Epithelial cell of prostate (primary cell): ENCODE measurements at places on chromosomes 7 and 10.

DNA sequence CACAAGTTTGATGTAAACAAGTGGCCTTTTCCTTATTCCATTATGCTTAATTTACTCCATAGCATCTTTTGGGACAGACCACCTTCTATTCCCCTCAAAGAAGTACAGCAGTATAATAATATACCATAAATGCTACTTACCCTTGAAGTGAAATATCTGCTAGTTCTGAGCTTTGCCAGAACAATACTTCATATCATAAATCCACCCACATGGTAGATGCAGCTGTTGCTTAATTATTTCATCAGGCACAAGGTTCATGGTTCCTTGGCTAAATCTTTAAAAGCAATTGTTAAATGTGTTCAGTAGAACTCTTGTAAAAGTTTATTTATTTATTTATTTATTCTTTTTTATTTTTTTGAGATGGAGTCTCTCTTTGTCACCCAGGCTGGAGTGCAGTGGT lies 32.9 kb downstream of the CSTF2T start:
- no peak for DNase-seq

GRCh38 chr7:106220307-106220706 lies 64.5 kb downstream of the NAMPT start:
- no peak for DNase-seq

DNA sequence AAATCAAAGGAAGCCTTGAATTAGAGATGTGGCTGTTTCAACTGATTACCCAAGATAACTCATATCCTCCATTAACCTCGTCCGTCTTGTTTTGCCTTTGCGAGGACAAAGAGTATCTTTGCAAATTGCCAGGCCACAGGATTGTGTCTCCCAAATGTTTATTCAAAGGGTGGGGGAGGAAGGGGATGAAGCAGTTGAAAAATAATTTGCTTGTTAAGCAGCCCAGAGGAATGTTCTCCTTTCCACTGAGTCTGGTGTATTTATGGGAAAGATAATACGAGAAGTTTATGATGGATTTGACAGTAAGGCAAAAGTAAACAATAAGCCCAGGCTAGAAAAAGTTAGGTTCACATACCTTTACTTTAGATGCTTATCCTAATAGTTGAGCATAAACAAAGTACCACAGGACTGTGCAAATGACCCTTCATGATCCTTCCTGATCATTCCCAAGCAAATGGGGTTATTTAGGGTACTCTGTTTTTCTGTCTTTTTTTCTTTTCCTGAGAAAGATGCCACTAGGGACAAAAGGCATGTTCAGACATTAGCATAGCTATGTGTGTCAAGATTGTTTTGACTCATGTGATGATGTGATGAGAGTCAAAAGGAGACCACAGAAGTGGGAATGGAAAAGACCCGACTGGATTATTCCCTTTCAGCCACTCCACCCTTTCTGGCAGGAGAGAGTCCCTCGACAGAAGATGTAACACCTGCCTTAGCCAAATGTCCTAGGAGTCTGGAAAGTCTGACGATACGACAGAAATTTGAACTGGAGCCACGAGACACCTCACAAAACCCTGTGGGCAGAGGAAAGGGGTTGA lies 243.0 kb upstream of the GLI3 start:
- peak; percentile 34 for DNase-seq

- no peak for DNase-seq
Measured at GRCh38 chr7:18475488-18475887, 20.1 kb upstream of the HDAC9 start.

- no peak for DNase-seq
Measured at GRCh38 chr10:61897671-61898434, 3.6 kb upstream of the ARID5B start.

GRCh38 chr7:1618475-1618874 lies 48.6 kb upstream of the PSMG3 start:
- no peak for DNase-seq

GRCh38 chr7:65269150-65269856 lies 104.4 kb upstream of the ZNF92 start:
- DNase-seq = no peak

- no peak for DNase-seq
Measured at GRCh38 chr7:50665403-50666123, 100.4 kb upstream of the DDC start.

DNA sequence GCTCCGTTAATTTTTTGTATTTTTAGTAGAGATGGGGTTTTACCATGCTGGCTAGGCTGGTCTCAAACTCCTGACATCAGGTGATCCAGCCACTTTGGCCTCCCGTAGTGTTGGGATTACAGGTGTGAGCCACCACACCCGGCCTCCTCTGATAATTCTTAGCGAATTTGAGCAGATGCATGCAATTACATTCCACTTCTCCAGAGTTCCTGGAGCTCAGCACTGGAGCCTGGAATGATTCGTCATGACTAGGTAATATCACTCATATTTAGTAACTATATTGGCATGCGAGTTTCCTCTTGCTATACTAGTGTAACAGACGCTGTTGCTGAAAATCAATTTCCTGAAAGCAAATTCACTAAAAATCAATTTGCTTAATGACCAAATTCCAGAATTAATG lies 86.8 kb downstream of the MKX start:
- DNase-seq = peak; percentile 5

DNA sequence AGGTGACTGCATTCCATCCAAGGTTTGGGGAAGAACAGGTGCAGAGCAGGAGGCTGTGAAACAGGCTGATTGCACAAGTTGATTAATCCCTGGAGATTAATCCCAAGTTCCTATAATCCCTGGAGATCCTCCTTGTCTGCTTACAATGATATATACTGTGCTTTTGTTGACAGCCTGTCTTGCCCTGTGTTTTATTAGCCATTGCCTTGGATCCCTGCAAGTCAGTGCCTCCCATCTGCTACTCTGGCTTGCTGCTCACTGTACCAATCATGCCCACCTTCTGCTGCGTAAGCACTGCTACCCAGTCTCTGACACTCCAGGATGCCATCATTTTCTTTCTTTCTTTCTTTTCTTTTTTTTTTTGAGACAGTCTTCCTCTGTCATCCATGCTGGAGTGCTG lies 65.4 kb downstream of the ANKRD61 start:
- DNase-seq = no peak

- peak; percentile 46 for DNase-seq
Measured at GRCh38 chr7:93889261-93889660, 1.3 kb downstream of the TFPI2 start.

DNA sequence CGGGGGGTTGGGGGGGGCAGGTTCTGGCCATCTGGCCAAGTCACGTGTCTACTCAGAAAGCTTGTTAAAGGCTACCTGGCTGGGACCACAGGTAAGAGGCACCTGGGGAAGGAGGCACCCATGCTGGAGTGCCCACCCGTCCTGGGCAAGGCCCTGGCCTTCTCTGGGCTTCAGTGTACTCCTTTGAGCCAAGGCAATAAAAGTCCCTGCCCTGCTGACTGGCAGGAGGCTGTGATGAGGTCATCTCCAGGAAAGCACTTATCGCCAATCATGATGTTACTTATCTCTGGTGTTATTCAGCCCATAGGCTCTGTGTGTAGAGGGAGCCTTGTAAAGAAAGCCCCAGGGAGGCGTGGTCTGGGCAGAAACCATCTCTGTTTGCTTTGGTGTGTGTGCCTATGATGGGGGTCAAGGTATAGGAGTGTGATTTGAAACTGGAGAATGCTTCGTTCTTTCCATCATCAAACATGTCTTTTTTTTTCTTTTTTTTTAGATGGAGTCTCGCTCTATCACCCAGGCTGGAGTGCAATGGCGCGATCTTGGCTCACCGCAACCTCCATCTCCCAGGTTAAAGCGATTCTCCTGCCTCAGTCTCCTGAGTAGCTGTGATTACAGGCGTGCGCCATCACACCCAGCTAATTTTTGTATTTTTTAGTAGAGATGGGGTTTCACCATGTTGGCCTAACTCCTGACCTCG lies 2.5 kb upstream of the CLDN4 start:
- peak; percentile 83 for DNase-seq

- peak; percentile 14 for DNase-seq
Measured at GRCh38 chr10:99234041-99234790, 1.4 kb downstream of the HPSE2 start.

- DNase-seq = peak; percentile 68
Measured at GRCh38 chr7:92076509-92076908, 57.8 kb downstream of the CYP51A1 start.

DNA sequence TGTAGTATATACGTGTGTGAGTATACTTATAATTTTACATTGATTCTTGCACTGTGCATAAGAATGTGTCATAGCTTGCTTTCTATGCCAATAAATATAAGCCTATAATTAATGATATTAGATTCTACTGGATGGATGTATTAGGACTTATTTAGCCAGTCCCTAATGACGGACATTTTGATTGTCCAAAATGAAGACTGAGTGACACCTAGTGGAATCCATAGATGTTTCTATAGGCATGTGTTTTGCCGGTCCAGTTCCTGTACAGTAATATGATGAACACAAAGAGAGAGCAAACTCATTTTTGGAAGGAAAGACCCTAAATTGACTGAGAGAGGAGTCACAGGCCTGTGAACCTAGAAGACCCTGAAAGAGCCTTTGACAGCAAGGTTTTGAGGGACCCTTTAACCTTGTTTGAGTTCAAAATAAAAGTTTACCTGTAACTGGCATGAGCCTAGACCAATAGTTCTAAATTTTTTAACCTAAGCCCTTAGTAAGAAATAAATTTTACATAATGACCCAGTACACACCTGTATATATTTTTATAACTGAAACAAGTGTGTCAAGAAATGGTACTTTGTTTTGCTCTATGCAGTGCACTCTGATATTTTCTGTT lies 42.4 kb upstream of the AGBL3 start:
- DNase-seq = no peak

DNA sequence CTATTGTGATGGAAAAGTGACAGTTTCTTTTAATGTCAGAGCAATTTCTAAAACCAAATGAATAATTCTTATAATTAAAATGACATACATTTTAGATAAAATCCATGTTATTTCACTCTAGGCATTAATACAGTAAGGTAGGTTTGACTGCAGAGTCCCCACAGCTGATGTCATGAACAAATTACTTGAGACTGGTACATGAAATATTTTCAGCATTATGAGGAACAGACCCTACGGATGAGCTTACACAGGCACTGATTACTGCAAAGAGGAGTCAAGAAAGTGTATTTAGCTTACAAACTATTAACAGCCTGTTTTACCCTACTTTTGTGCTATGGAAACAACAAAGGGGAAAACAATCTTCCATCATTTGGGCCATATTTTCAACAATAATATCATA lies 8.9 kb downstream of the COL1A2 start:
- no peak for DNase-seq
